ENCODE measurements at places on chromosomes 13 and 19.

- no peak for DNase-seq
Observed at GRCh38 chr13:20461481-20461859, 64.2 kb downstream of the CRYL1 start.

- DNase-seq: no peak
Observed at GRCh38 chr13:84430015-84430414, 547.7 kb upstream of the SLITRK1 start.

GRCh38 chr19:33804021-33804799 is 7.5 kb downstream of the KCTD15 start:
- DNase-seq: no peak

- no peak for DNase-seq
Observed at GRCh38 chr19:2213799-2214198, 22.3 kb downstream of the PLEKHJ1 start.

- no peak for DNase-seq
Observed at GRCh38 chr13:98548230-98548629, 28.7 kb downstream of the STK24 start.

- peak; percentile 18 for DNase-seq
Observed at GRCh38 chr19:32674153-32674930, 638 bp downstream of the ANKRD27 start.

- DNase-seq: peak; percentile 10
Observed at GRCh38 chr13:41013835-41014234, 5.3 kb downstream of the ELF1 start.

- DNase-seq: no peak
Observed at GRCh38 chr19:11164296-11164695, 8.7 kb upstream of the SPC24 start.

- DNase-seq: no peak
Observed at GRCh38 chr13:46899801-46900200, 2.9 kb upstream of the HTR2A start.

- DNase-seq: no peak
Observed at GRCh38 chr19:10615429-10616023, 9.8 kb upstream of the SLC44A2 start.

DNA sequence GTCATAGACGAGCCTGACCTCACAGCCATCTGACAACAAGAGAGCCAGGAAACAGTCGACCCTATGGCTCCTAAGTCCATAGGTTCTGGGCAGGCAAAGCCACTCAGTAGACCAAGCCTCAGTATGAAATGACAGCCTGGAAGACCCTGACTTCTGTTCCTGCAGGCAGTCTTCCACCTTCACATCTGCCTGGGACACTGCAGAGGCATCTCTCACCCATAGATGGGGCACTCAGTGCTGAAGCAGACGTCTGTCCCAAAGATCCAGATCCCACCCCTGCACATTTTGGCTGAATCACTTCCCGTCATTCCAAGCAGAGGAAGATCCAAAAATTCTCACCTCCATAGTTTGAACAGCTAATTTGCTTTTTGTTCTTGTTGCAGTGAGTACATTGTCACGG is 139.3 kb upstream of the ZNF507 start:
- DNase-seq: no peak

DNA sequence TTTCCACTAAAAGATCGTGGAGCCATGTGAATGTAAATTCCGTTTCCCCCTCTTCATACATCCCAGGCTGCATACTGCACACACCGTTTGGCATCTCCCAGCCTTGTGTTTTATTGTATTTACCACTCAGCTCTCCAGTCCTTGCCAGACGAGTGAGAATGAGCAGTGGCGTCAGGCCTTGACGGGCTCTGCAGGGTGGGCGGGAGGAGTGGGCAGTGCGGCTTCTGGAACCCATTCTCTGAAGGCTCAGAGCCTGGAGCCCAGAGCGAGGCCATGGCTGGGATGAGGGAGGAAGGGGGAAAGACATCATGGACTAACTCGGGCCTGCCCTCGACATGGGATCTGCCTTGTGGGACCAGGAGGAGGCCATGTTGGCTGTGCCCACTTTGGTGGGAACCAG is 25.1 kb downstream of the BICRA start:
- DNase-seq: no peak

DNA sequence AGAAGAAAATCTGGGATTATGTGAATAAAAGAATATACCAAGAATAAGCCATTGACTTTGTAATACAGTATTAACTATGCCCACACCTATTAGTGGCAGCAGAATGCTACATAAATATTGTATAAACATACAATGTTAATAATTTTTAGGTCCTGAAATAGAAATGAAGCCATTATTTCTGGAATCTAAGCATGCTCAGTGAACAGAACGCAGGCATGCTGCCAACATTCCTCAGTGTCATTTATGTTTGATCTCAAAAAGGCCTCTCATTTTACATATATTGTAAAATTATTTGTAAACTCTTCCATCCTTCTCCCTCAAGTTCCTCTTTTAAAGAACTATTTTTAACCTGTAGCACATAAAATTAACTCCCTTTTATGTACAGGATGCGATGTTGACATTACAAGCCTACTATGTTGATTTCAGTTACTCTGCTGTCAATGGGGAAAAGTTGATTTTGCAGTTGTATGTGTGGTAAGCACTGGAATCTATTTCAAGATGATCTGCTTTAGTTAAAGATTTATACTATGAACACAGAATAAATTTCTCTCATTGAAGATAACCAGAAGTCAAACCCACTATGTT is 118.8 kb downstream of the VWA8 start:
- DNase-seq: no peak

DNA sequence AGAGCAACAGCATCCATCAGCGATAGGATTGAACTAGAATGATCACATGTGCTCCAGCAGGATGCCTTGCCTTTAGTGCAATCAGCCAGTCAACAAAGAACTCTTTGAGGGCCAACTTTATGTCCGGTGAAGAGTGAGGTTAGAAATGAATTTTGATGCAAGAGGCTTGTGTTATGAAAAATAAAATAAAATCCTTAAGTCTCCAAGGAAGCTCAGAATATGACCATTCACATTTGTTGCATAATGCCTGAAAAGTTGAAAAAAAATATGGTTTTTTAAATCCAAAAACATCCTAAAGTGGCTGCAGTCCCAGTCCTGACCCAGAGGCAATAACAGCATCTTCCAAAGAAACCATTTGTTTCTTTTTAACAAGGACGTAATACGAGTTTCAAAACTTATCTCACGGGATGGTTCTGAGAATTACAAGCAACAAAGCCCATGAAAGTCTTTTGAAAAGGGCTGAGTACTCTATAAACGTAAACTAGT is 61.3 kb downstream of the DCLK1 start:
- no peak for DNase-seq
